Cerebellar nuclear complex (tissue), 1 donor: ENCODE measurements at places on chromosomes 2 and 18.

GRCh38 chr2:85861180-85861579, 27.6 kb downstream of the ST3GAL5 start:
- DNase-seq: no peak

DNA sequence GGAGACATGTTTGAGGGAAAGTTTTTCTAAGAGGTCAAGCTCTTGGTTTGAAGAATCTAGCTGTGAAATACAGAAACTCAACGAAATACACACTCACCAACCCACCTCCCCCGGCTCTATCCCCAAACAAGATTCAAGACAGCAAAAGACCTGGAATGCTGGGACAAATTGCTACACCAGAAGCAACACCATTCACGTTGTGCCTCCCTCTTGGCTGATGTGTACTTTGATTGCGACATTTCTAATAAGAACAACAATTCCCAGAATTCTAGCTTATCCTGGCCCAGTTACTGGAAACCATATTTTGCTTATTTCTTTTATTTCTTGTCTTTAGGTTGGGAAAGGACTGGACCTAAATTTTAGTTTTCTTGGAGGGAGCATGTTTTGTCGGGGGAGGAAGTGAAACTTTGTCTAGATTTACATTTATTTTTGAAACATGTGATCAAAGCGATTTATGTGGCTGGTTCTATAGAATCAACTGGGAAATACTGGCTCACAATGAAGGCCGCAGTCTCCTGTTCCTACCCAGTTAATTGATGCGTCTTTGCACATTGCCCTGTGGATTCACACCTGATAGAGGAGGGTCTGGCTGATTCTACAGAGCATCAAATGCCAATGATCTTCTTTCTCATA, 29.6 kb upstream of the LPIN1 start:
- DNase-seq: no peak

GRCh38 chr2:120763508-120763907, 27.8 kb downstream of the GLI2 start:
- DNase-seq: no peak

DNA sequence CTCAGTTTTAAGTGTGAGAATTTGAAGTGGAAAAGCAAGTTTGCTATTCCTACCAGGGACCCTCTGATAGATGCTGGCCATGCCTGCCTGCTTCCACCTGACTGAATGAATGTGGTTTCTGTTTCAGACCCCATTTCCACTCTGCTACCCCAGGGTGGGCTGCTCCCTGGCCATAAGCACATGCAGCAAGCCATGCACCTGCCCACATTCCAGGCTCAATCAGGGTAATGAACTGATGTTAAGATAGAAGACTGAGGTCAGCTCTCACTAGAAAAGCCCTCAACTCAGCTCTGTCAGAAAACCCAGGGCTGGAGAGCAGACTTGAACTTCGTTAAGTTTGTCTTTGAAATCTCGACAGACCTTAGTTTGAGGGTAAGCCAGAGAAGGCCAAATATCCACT, 333.9 kb downstream of the CYRIA start:
- DNase-seq: no peak

DNA sequence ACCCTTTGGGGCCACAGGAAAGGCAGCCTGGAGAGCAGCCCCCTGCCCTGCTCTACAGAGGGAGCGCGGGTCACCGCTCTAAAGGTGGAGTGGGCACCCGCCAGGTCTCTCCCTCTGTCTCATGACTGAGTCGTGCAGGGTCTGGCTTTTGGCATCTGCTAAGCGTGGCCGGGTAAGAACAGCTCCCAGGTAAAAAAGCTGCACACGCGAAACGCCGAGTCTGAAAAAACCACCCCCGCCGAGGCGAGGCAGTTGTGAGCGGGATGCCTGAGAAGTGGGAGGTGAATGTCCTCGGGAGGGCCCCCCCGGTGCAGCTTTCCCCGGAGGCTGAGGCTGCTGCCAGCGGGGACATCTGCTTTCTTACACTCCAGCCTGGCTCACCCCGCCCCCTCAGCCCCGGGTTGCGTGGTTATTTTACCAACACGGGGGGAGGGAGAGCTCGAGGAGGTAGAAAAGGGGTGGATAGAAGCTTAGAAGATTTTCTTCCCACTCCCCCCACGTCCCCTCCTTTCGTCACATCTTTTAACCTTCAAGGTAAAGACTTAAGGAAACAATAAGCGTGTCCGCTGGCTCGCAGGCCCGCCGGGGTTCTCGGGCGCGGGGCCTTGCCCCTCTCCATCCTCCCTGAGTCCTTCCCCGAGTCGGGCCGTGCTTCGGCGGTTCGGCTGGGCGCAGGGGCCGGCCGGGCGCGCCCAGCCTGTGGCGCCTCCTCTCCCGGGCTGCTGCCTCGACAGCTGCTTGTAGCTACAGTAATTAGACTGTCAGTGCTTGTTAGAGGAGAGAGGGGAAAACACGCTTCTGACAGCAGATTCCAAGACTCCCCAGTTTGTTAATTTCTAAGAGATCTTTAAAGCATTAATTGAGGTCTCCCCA, 70.6 kb upstream of the PSMD14 start:
- no peak for DNase-seq

- DNase-seq: no peak
These were observed 29.1 kb upstream of the SELENOI start for GRCh38 chr2:26316845-26317244.

DNA sequence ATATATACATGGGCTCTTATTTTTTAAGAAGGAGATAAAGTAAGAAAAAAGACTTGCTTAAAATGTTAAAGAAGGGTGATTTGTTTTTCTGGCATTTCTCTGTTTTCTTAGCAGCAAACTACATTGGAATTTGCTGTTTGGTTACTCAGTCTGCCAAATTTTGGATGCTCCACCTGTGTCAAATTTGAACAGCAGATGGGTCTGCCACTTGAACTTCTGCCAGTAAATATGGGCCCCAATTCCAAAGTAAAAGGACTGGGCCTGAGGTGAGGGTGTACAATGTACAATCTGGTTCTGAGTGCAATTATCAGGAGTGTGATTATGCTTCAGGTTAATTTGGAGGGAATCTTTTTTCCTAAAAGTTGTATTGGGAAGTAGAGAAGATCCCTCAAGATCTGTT, 794.5 kb downstream of the DSC3 start:
- peak; percentile 34 for DNase-seq

GRCh38 chr18:60053747-60054304, 154.0 kb downstream of the PMAIP1 start:
- DNase-seq: no peak

GRCh38 chr18:59143441-59143840, 3.8 kb downstream of the SEC11C start:
- DNase-seq: no peak

GRCh38 chr2:215607766-215608165, 171.9 kb upstream of the FN1 start:
- DNase-seq: no peak

DNA sequence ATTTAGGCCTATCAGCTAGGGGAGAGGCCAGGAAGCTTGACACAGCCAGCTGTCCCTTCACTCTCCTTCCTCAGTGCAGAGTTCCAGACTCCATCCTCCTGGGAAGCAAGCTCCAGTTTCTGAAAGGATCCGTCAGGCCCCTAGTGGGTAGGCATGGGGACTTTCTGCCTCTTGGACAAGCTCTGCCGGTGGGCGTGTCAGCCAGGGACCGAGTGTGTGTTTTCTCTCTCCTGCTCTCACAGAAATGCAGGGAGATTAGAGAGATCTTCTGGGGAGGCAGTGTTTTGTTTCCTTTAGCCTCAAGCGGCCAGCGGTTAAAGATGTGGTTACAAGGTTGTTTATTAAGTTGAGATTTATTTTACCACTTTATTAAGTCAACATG, 29.9 kb upstream of the OTOS start:
- DNase-seq: no peak

DNA sequence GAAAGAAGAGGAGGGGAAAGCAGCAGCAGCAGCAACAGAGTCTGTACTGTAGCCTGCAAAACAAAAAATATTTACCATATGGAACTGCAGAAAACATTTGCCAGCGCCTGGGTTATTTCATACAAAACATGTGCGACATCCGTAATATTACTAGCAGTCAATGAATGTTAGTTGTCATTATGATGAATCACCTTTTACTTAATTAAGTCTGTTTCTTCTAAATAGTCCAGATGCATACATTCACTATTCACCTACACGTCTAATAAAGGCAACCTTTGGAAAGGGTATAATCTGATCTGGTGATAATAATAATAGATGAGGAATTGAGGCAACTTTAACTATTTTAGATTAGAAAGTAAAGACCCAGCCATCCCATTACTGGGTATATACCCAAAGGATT, 426.3 kb upstream of the ST6GAL2 start:
- no peak for DNase-seq
